ENCODE measurements at places on chromosomes 16 and 17. TPM values are rescaled to one million over a fixed set of nuclear protein-coding genes. Genes with fewer than 3 reads are reported as not detected.

The KRT24 gene
- total RNA-seq: not detected

DNA sequence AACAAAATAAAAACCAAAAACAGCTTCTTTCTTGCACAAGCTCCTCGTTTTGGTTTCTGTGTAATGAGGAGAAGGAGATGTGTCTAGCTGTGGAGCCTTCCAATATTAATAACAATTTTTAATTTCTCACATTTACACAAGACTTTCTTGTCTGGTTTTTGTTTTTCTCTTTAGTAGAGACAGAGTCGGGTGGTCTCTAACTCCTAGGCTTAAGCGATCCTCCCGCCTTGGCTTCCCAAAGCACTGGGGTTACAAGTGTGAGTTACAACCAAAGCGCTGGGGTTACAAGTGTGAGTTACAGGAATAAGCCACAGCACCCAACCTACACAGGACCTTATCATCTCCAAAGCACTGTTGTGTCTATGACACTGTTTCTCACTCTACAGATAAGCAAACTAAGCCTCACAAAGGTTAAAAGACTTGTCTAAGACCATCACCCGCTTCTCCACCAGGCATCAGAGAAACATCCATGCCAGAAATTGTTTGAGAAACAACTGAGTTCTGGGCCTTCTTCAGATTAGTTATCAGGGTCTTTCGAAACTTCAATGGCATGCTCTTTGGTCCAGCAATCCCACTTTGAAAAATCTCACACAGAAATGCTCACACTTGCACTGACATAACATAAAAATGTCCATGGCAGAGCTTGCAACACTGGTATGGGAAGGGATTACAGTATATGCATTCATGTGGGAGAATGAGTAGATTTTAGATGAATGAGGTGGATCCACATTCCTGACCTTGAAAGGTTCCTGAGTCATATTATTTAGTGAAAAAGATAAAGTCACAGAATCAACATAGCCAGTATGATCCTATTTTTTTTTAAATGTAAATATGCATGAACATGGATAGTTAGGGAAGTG lies 3.9 kb downstream of the ABAT start:
- no peak for DNase-seq

DNA sequence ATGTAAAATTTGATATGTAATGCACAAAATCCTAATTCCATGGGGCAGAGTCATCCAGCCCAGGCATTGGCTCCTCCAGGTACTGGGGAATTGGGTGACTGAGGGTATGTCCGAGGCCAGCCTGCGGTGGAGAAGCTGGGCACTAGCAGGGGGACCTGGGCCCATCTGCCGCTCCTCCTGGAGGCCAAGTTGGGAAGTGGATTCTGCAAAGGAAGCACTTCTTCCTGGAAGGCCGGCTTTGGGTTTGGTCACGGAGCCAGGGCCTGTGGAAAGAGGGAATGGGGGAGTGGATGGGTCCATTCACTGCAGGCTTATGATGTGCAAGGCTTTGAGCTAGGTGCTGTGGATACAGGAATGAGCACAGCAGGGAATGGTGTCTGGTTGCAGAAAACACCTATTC lies 85.8 kb downstream of the GNAO1 start:
- DNase-seq: no peak

- DNase-seq: no peak
These were observed at the start of gene P2RX1 for GRCh38 chr17:3915995-3916696. TSS of gene P2RX1 (minus strand) at chr17:3916465. CDS start at chr17:3916225, 240 bp downstream.

The SCNN1B gene
- total RNA-seq: not detected

DNA sequence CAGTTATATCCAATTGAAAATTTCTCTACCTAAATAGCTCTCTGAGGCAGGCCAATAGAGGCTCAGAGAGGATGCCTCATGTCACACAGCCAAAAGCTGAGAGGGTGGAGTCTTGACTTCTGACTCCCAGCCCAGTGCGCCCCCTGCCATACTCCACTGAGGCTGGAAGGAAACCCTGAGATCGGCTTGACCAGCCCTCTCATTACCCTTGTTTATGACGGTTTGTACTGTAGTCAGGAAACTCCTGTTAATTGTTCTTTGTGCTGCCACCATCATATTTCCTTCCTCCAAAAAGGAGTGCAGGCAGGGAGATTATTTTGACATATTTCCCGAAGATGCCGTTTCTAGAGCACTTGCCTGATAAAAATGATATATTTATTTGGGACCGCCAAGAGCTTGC lies 107.9 kb downstream of the AIPL1 start:
- DNase-seq: peak; percentile 65

DNA sequence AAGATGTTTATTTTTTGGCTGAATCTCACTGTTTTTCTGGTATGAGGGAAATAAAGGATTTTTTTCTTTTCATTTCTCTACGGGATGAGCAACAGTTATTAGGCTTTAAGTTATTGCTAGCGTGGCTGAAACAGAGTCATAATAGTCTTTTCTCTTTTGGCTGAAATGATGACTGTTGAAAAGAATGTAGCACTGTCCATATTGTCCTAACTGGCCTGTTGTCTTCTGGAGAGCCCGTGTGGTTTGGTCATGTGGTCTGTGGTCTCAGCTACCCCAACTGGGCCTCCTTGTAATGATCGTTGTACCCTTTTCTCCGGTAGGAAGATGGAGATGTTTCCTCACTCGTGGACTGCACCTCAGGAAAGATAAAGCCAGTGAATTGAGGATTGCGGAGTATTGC lies 36.6 kb downstream of the EPN2 start:
- no peak for DNase-seq

- DNase-seq: no peak
These were observed 34.8 kb downstream of the C17orf67 start for GRCh38 chr17:56798916-56799315.

DNA sequence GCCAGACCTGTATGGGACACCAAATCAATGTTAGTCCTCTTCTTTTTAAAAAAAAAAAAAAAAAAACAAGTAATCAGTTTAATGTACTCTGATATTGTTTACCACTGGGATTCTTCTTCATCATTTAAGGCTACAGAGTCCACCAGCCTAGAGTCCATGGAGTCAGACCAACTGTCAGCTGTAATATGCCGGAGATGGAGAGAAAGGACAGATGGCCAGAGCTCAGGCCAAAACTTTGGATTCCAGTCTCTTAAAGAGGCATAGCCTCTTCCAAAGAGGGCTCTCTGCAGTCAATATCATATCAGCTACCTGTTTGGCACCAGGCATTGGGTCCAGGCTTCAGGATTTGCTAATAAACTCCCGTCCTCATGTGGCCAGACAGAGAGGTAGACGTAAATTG lies 469.6 kb upstream of the HSBP1 start:
- no peak for DNase-seq

DNA sequence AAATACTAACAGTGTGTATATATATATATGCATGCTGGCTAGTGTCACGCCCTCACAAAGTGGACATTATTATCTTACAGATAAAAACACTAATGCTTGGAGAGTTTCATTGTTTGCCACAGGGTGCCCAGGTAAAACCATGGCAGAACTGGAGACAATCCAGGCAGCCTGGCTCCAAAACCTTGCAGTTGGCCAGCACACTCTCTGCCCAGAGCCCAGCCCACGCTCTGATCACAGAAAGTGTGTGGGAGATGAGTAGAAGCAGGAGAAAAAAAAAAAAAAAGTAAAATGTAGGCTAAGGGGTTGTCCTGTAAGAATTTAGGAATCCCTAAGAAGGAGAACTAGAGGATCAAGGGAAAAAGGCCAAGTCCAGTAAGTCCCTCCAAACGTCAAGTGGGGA lies 538.0 kb downstream of the CDH13 start:
- no peak for DNase-seq

- no peak for DNase-seq
These were observed 15.1 kb downstream of the CCL4 start for GRCh38 chr17:36118477-36119353.

The CCL14 gene
- total RNA-seq: 7.2 TPM

Data from Right ventricle myocardium superior (tissue), 1 donor.